Activated CD8-positive, alpha-beta T cell treated with anti-CD3 and anti-CD28 coated beads, Interleukin-2, amount 10 ng/mL, durations not matched to agents 7 days and 5 days (primary cell): ENCODE measurements at places on chromosomes 1 and 21. TPM values are rescaled to one million over a fixed set of nuclear protein-coding genes. Genes with fewer than 3 reads are reported as not detected.

The CGN gene
- 0.34 TPM for total RNA-seq

The PSMA5 gene
- 189 TPM for total RNA-seq

The TNFAIP8L2 gene
- 18.5 TPM for total RNA-seq

The KRTAP22-1 gene
- not detected for total RNA-seq

The DPYD gene
- 41.1 TPM for total RNA-seq

The IQCC gene
- total RNA-seq: 6.3 TPM

The OR10Z1 gene
- total RNA-seq: not detected

The PODN gene
- not detected for total RNA-seq
